ENCODE measurements at places on chromosomes 4 and X.

- DNase-seq = peak; percentile 34
These were observed 56.6 kb upstream of the RBM47 start for GRCh38 chr4:40686081-40686913.

- peak; percentile 39 for DNase-seq
These were observed 49.7 kb upstream of the KLHL8 start for GRCh38 chr4:87270144-87270543.

- DNase-seq = no peak
These were observed 25.8 kb upstream of the FAM193A start for GRCh38 chr4:2510351-2511259.

GRCh38 chrX:154409222-154409871, at the start of gene DNASE1L1:
TSS of gene DNASE1L1 (minus strand) at chrX:154409254. CDS start at chrX:154405568, 3,686 bp downstream.
- peak; percentile 76 for DNase-seq

DNA sequence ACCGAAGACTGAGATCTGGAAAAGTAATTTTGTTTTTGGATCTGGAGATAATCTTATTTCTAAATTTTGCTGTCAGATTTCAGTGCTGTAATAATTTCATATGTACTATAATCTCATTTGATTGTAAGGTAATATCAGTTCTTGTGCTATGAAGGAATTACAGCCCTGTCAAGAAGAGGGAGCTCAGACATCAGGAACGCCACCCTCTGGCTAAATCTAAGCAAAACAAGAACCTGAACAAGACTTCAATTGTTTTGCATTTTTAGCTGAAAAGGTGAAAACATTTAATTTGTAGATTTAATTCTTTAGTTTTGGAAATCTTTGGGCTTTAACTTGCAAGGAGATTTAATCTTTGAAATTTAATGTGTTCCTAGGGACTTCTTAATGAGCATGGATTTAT, 525.4 kb upstream of the HS3ST1 start:
- DNase-seq = no peak

- DNase-seq = peak; percentile 34
These were observed 488 bp downstream of the TBC1D25 start for GRCh38 chrX:48540028-48540375.

GRCh38 chrX:67614423-67614822, 70.6 kb downstream of the AR start:
- peak; percentile 66 for DNase-seq

GRCh38 chrX:12872741-12873140, 5.9 kb downstream of the TLR7 start:
- DNase-seq = no peak

DNA sequence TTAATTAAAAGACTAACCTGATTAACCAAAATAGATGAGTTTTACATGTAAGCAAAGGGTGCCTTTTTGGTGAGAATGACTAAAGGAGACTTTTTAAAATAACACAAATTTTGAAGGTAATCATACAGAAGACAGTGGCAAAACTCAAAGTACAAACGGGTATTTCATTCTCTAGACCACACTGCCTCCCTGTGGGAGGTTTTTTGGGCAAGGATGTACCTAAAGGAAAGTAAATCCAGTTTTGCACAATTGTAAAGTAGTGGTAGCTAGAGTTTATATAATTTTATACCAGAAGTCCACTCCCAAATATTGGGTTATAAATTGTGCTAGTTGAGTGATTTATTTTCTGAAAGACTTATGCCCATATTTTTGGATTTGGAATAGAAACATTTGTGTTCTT, 201.0 kb downstream of the PAPSS1 start:
- peak; percentile 60 for DNase-seq

GRCh38 chr4:121070696-121071639, 1.4 kb downstream of the NDNF start:
- peak; percentile 58 for DNase-seq

- no peak for DNase-seq
These were observed 44.2 kb downstream of the ABHD18 start for GRCh38 chr4:128009428-128009827.

- DNase-seq = peak; percentile 39
These were observed 1415.5 kb downstream of the PCDH7 start for GRCh38 chr4:32135642-32136041.

DNA sequence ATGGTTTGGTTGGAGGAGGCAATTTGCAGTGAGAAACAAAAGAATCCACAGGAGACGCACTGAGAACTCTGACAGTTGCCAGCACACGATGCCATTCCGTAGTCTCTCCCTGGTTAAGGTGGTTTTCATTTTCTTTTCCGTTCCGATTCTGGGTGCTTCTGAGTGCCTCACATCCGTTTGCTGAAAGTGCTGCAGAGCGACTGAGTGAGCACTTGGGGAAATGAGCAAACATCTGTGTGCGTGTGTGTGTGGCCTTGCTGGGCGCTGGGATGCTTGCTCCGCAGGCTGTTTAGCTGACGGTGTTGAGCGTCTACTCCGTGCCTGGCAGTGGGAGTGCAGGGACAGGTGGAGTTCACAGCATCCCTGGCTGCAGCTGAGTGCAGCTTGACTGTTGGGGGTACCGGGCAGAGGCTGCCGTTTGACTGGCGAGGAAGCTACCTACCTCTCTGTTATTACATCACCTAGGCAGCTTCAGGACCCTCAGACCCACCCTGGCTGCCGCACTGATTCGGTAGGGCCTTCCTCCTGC, 49.3 kb downstream of the SORCS2 start:
- DNase-seq = no peak

DNA sequence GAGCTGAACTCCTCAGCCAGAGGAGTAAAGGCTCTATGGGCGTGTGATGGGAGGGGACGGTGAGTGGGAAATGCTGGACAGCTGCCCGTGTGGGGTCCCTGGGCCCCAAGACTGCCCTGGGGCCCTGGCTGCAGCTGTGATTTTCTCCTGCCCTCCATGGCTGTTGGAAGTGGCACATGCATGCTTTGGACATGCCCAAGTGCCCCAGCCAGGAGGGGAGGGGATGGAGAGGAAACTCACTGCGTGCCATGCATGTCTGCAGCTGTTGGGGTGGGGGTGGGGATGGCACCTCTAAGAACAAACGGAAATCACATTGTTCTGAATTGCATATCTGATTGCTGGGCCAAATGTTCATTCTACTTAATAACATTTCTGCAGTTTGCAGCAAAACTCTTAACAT, 52.4 kb downstream of the MID2 start:
- peak; percentile 7 for DNase-seq

DNA sequence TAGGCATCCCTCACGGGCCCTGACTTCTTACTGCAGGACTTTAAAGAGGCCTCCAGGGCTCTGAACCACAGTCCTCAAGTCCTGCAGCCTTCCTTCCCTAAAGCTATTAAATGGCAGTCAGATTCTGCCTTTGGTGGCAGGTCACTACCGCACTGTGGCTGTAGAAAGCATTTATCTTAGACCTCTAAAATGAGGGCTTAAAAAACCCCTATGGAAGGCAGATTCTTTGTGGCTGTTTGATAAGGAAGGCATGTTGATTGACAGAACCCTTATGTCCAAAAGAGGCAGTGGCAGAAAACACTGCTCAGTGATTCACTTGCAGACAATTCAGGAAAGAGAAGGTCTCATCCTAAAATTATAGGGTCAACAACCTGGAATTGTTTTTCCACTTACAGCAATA, 79.2 kb downstream of the FBXL5 start:
- DNase-seq = no peak

Measured in AG10803 (cell line).